ENCODE measurements at places on chromosomes 1 and 21.

DNA sequence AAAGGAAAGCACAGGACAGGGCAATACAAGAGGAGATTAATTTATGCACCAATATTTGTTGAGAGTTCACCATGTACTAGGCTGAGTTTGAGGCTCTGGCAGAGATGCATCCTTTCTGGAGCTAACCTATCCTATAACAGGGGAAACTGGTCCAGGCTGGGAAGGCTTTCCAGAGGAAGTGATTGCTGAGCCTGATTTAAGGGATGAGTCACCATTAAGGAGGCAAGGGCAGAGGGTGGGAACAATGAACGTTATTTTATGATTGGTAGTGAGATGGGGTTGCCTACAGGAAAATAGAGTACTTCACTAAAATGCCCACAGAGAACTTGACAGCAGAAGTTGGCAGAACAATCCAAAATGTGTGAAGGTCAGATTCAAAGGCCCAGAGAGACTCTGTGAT, 141.4 kb downstream of the PLPP3 start:
- DNase-seq, result no peak

GRCh38 chr1:14310476-14310875, 288.0 kb upstream of the KAZN start:
- no peak for DNase-seq

GRCh38 chr1:92425617-92426016, 61.1 kb downstream of the GFI1 start:
- DNase-seq, result peak; percentile 96

DNA sequence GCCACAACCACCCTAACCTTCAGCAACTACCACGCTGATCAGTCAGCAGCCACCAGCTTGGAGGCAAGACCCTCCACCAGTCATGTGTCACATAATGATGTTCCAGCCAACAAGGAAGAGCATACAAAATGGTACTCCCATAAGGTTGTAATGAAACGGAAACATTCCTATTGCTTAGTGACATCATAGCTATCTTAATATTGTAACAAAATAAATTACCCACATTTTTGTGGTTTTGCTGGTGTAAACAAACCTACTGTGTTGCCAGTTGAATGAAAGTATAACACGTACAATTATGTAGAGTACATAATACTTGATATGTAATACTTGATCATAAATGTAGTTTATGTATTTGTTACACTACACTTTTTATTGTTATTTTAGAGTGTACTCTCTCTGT, 1363.2 kb upstream of the ADGRL4 start:
- no peak for DNase-seq

- no peak for DNase-seq
These were observed 34.6 kb downstream of the EIF2D start for GRCh38 chr1:206577626-206578025.

DNA sequence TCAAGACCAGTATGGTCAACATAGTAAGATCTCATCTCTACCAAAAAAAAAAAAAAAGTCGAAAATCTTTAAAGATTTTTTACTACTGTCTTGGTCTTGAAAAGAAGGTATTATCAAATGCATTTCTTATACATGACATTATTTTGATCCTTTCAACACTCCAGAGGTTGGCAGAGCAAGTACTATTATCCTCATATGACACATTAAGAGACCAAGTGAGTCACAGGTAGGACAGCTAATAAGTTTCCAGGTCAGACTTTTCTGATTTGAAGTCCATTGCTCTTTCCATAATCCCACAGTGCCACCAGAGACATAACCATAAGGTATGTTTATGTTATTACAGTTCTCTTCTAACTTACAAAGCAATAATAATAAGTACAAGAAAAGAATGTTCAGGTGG, 15.2 kb downstream of the DBT start:
- no peak for DNase-seq

GRCh38 chr1:17097787-17098186, 21.5 kb downstream of the PADI2 start:
- DNase-seq, result no peak

- no peak for DNase-seq
These were observed 23.4 kb upstream of the TSHB start for GRCh38 chr1:115006191-115006590.

DNA sequence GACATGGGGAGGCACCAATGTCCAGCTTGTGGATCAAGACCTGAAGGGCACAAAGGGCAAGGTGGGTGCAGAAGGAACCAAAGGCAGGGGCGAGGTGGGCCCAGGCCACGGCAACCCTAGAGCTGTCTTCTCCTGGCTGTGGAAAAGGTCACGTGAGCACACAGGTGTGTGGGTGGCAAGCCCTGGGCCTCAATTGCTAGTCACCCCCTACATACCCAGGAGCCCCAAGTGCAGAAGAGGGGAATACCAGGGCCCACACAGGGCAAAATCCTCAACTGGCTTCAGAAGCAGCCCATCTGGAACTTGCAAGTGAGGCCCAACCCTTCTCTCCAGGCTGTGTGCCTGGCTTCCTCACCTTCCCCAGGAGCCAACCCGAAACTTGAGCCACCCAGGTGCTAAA, 25.6 kb downstream of the ZBTB17 start:
- DNase-seq, result no peak

GRCh38 chr1:24857507-24858133, 72.5 kb downstream of the RUNX3 start:
- no peak for DNase-seq

GRCh38 chr1:228268881-228269265, 61.0 kb downstream of the OBSCN start:
- DNase-seq, result no peak

- DNase-seq, result no peak
These were observed 65.1 kb upstream of the DUSP10 start for GRCh38 chr1:221806984-221807383.

GRCh38 chr1:72283307-72284083, 1.2 kb upstream of the NEGR1 start:
- DNase-seq, result peak; percentile 73

DNA sequence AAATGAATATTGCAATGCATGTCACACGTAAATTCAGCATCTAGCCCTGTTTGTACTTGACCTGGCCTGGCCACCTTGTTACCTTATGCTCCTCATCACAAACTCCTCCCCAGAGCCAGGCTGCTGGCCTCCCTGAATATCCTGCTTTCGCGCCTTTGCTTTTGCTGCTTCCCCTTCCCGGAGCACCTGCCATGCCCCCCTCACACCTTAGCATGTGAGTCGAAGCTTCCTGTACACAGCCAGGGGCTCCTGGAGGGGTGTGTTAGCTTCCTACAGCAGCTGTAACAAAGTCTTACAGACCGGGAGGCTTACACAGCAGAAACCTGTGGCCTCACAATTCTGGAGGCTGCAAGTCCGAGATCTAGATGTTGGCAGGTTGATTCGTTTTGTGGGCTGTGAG, 60.1 kb downstream of the TLR5 start:
- no peak for DNase-seq

- DNase-seq, result no peak
These were observed 185.4 kb downstream of the OMA1 start for GRCh38 chr1:58361134-58361533.

GRCh38 chr1:195005338-195005737, 1602.9 kb downstream of the KCNT2 start:
- no peak for DNase-seq

DNA sequence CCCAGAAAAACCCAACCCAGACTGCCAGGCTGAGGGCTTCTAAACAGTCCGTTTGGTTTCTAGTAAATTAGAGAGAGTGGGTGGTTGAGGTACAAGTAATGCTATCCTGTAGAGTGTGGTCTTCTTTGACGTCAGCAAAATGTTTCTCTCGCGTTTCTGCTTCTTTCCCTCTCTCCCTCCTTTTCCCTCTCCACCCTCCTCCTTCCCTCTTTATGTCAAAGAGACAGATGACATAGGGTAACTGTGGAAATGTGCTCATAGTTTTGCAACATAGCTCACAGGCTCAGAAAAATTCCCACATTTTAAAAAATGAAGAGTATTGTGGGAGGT, 158.3 kb downstream of the TOMM20 start:
- DNase-seq, result no peak

GRCh38 chr1:61836649-61837048, 94.4 kb downstream of the PATJ start:
- no peak for DNase-seq

DNA sequence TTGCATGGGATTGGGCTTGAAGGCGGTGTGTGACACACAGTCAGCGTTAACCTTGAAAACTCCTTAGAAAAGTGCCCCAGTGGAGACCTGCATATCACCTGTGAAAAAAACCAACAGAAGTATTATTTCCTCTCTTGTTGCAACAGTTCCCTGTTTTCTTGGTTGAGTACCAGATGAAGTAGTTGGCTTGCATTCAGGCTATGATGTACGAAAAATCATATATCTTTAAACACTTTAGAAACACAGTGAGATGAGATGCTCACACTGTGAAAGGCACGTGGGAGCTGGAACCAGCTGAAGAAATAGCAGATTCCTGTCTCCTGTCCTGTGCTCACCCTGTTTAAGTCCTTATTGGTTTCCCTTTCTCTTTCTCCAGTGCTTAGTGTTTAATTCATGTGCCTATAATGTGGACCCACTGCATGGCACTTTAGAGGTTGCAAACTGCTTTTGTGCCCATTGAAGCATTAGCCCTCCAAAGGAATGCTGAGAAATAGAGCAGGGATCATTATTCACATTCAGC, 2.8 kb downstream of the CAMK1G start:
- no peak for DNase-seq

DNA sequence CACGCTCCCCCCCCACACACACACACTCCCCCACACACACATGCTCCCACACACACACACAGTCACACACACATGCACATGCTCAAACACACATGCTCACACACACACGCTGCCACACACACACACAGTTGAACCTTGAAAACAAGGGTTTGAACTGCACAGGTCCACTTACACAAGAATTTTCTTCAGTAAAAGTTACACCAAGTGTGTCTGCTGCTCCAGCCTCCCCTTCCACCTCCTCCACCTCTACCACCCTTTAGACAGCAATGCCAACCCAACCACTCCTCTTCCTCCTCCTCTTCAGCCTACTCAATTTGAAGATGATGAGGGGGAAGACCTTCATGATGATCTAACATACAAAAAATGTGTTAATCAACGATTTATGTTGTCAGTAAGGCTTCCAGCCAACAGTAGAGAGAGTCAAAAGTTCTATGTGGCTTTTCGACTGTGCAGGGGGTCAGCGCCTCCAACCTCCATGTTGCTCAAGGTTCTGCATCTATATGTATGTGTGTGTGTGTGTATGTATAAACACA, 26.8 kb downstream of the HSF2BP start:
- no peak for DNase-seq

DNA sequence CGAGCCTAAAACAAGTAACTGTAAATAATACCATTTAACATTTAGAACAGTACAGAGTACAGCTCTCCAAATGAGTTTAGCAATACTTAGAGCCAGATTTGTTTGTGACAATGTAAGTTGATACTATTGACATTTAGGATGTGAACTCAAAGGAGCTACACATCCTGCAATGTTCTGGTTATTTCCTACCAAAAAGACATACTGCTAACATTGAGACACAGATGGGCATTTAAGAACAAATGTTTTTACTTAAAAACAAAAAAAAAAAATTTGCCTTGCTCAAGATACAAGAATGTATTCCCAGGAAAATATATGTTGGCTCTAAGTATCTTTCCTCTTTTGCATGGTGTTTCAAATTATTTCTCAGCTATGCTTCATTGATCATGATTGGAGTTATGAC, 1464.8 kb upstream of the PRMT6 start:
- no peak for DNase-seq

DNA sequence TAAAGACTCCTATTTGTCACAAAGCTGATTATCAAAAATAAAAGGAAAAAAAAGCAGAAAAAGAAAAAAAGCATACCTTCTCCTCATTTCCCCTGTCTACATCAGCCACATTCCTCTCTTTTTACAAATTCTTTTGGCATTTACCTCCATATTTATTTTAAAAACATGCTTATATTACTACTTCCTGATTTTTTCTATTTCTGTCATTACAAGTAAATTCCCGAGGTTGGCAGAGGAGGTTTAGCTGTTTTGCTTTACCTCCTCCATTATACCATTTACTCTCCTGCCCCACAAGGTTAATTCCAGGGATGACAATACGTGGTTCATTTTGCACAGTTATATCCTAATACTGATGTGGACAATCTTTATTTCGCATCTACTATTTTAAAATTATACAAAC, 26.3 kb upstream of the CD34 start:
- DNase-seq, result no peak

GRCh38 chr1:166282391-166283137, 115.8 kb upstream of the FAM78B start:
- no peak for DNase-seq

- no peak for DNase-seq
These were observed 67.7 kb upstream of the RCC1 start for GRCh38 chr1:28437924-28438699.

DNA sequence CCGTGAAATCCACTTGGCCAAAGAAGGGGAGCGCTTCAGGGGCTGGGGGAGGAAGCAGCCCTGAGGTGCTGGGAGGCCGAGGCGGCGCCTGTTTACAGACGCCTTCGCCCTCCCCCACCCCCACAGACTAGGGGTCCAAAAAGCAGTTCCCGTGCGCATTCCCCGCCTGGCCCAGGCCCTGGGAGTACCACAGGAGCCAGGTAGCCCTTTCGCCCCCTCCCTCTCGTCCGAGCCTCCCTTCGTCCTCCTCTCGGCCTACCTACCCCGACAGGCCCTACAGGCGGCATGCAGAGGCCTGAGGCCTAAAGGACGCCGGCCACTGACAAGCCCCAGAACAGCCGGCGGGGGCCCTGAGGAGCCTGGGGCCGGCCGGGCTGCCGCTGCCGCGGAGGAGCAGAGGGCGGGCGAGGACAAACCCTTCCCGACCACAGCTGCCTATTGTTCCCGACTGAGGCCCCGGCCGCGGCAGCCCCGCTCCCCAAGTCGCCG, 522 bp downstream of the RC3H1 start:
- DNase-seq, result no peak

- peak; percentile 40 for DNase-seq
These were observed at the start of gene S100A5 for GRCh38 chr1:153540394-153541361. S100A5 (minus strand) TSS chr1:153540934; CDS start chr1:153540191, 743 bp downstream.
